ENCODE measurements at places on chromosomes 2 and 18. TPM values are rescaled to one million over a fixed set of nuclear protein-coding genes. Genes with fewer than 3 reads are reported as not detected.

Gene TANK
- total RNA-seq = 31.3 TPM

Gene NBEAL1
- 24.6 TPM for total RNA-seq

Gene MC2R
- not detected for total RNA-seq

Gene CLEC4F
- total RNA-seq = not detected

Gene UGT1A1
- total RNA-seq = not detected

Gene PTPRN
- total RNA-seq = 15.3 TPM

Gene DPP10
- total RNA-seq = not detected

Gene RETSAT
- total RNA-seq = 36.7 TPM

Gene ATOH8
- 34.4 TPM for total RNA-seq

Gene OSBPL6
- total RNA-seq = 5.6 TPM

Gene ERICH2
- total RNA-seq = not detected

Gene RPE
- total RNA-seq = 67.1 TPM

Gene ACVR1C
- total RNA-seq = 0.09 TPM

Gene ANKRD30BL
- total RNA-seq = not detected

Gene DCAF17
- 13.4 TPM for total RNA-seq

Gene VAMP5
- 60.8 TPM for total RNA-seq

Gene SCYGR4
- total RNA-seq = not detected

Gene TCF23
- not detected for total RNA-seq

Gene HOXD12
- total RNA-seq = not detected

Measured in HFFc6 (cell line).